Retina (tissue), 1 donor: ENCODE measurements at places on chromosomes 16 and 17.

- no peak for DNase-seq
Observed at GRCh38 chr17:42675965-42676423, 800 bp downstream of the PLEKHH3 start.

GRCh38 chr17:46163929-46164594 lies 29.2 kb downstream of the KANSL1 start:
- DNase-seq = no peak

DNA sequence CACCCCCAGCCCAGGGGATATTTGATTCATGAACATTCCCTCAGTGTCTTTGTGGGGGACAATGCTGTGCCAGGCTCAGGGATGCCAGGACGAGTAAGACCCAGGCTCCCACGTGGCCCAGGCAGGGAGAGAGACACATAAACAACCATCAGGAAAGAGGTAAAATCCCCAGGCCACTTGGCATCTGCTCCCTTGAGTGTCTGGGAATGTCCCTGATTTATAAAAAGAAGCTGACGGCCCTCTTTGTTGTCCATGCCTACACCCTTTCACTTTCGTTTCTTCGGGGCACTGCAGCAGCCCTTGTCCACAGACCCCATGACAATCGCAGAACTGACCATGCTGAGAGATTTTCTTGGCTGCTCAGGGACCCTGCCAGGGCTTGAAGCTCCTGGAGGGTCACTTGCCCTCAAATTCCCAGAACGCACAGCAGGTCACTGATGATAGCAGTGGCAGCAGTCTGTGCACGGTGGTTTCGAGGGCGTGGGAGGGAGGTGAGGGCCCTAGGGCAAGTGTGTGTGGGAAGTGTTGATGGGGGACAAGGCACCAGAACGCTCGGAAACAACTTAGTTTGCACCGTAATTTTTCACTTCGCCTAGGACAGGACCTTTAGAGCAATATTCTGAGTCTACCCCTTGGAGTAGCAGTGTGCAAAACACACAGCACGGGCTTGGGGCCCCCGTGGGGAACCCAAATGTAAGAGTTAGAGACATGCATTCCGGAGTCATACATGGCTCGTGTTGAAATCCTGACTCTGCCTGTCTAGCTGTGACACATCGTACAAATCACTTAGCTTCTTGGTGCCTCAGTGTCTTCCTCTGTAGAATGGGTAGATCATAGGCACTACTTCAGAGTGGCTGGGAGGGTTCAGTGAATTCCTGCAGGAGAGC lies 4.7 kb downstream of the NOD2 start:
- no peak for DNase-seq

- no peak for DNase-seq
Observed at GRCh38 chr17:8930649-8931048, 34.9 kb downstream of the PIK3R5 start.

DNA sequence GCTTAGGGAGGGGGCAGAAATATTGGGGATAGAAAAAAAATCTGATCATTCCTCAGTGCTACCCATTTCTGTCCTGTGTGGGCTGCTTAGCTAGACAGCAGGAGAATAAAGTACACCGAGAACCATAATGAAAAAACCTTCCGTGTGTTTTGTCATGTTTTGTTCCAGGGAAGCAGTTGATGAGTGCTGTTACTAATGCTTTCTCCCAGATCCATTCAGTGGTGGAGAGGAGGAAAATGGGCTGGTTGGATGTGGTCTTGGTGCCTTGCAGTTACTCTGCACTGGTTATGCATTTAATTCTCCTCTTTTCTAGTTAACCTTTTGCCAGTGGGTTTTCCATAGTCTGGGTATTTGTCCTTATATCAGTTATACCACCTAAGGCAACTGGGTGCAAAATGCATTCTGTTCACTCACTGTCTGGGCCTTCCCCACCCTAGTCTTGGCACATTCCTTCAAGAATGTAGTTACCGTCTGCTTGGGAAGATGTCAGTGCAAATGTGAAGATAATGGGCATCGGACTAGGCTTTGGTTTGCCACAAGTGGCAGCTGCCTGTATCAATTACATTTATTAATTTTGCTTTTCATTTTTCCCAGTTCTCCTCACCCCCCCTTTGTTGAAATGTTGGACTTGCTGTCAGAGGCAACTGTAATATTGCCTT lies 9.3 kb upstream of the TBKBP1 start:
- DNase-seq = no peak
